ENCODE measurements at places on chromosomes 1 and 21.

GRCh38 chr1:74245168-74245772 lies 10.1 kb downstream of the TNNI3K start:
- DNase-seq, result no peak

GRCh38 chr1:18536356-18536755 lies 55.6 kb downstream of the KLHDC7A start:
- DNase-seq, result no peak

DNA sequence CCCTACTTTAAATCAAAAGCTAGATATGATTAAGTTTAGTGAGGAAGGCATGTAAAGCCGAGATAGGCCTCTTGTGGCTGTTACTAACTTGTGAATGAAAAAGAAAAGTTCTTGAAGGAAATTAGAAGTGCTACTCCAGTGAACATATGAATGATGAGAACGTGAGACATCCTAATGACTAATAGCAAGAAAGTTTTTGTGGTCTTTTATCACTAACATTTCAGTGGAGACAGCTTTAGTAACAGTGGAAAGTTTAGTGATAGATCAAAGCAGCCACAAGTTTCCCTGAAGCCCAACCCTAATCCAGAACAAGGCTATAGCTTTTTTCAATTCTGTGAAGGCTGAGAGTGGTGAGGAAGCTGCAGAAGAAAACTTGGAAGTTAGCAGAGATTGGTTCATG lies 73.6 kb upstream of the LRRC8B start:
- DNase-seq, result no peak

DNA sequence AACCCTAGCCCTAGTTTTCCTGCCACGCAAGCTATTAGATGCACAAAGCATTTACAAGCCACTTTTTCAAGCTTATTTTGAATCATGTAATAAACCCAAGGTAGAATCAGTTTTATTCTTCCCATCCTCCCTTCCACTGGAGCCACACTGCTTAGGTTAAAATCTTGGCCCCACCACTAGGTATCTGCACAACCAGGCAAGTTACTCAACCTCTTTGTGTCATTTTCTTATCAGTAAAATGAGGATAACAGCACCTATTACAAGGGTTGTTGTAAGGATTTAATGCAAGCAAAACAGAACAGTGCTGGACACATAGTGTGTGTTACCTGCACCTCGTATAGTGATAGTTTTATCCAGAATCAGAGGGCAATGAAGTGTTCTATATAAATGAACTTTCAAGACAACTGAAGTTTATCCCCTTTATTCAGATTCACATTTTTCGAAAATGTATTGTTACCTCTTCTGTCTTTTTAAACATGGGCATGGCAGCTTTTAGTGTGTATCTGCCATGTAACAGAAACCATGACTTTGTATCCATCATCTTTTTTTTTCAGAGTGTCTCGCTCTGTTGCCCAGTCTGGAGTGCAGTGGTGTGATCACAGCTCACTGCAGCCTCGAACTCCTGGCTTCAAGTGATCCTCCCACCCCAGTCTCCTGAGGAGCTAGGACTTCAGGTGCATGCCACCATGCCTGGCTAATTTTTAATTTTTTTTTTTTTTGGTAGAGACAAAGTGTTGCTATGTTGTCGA lies 17.2 kb upstream of the TTC39A start:
- DNase-seq, result no peak

- DNase-seq, result no peak
These were observed 32.6 kb downstream of the PDPN start for GRCh38 chr1:13616234-13616633.

- no peak for DNase-seq
These were observed 112.6 kb downstream of the PAX7 start for GRCh38 chr1:18743233-18743632.

GRCh38 chr1:24018611-24019580 lies 38.8 kb upstream of the SRSF10 start:
- peak; percentile 77 for DNase-seq

DNA sequence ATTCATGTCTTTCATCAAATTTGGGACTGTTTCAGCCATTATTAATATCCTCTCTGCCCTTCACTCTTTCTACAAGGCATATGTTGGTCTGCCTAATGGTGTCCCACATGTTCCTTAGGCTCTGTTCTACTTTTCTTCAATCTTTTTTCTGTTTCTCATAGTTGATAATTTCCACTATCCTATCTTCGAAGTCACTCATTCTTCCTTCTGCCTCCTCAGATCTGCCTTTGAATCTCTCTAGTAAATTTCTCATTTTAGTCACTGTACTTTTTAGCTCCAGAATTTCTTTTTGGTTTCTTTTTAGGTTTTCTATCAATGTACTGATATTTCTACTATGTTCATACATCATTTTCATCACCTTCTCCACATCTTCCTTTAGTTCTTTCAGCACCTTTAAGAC lies 20.0 kb upstream of the NIBAN1 start:
- DNase-seq, result no peak

- DNase-seq, result peak; percentile 11
These were observed 60.8 kb downstream of the ZNF684 start for GRCh38 chr1:40592107-40592803.

DNA sequence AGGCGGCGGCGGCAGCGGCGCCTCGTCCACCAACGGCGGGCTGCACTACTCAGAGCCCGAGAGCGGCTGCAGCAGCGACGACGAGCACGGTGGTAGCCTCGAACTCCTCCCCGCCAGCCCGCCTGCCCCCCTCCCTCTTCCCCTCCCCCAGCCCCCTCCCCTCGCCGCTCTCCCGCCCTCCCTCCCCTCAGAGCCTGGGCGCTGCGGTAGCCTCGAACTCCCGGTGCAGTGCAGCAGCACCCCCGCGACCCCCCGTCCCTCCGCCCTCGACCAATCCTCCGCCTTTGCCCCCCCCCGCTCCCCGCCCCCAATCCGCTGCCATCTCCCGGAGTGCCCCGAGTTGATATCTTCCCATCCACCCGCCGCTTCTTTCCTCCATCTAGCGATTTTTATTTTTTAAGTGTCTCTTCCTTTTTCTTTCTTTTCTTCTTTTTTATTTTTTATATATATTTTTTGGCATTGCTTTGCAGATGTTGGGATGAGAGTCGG lies 516 bp downstream of the RCOR3 start:
- peak; percentile 75 for DNase-seq

- no peak for DNase-seq
These were observed 122.2 kb upstream of the VAMP3 start for GRCh38 chr1:7648761-7649384.

GRCh38 chr1:14597343-14598006 lies 1.0 kb upstream of the KAZN start:
- no peak for DNase-seq

DNA sequence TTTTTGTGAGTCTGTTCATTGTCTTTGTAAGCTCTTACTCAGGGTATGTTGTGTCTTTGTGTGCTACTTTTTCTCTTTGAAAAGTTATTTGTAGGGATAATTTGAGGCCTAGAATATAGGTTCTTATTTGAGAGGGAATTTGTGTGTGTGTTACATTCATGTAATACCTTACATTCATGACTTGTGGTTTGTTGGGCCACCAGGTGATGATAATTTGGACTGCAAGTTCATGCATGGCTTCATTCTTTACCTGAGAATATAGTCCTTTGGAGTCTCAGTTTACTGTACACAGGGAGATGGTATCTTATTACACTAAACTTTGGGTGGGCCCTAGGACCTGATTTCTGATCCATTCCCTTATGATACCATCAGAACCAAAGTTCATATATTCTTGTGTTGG lies 51.8 kb upstream of the FASLG start:
- DNase-seq, result no peak

DNA sequence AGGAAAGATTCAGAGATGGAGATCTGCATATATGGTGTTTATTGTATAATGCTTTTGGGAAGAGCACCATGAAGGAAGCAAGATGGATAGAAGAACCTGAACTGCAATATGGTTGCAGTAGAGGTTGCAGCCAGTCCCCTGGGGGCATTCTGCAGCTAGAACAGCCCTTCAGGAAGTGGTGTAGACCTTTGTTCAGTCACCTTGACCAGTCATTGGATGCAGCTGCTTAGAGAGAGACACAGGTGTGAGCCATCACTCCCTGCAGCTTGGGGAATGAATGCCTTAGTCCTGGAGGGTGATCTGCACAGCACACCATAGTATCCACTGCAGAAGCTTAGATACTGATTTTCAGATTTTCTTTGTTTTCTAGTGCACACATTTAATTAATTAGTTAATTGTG lies 42.3 kb downstream of the NEK7 start:
- no peak for DNase-seq

- DNase-seq, result no peak
These were observed 185.8 kb upstream of the CHODL start for GRCh38 chr21:18058731-18059398.

DNA sequence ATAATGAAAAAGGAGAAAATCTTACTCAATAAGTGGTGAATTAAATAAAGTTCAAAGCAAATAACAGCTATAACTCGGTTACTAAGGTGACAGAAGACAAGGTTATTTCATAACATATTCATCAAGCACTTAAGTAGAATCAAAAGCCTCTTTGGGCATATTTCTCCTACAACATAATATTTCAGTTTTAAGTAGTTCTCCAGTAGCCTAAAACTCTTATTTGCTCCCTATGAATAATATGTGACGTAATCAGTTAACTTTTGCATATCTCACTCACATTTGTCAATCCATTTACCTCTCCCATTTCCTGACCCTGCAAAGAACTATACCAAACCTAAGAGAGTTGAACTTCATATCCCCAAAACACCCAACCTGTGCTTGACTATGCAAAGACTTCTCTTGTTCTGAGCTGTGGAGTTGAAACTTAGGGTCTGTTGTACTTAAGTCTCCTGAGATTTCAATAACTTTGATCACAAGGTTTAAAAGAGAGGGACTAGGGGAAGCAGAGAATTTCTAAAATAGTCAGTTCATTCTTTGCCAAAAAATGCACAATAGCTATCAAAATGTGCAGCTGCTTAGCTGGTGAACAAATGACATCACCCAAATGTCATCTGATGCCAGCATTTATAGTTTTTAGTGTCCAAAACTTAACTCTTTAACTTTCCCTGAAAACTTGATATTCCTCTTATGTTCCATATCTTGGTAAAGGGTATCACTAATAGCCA lies 37.2 kb downstream of the TTLL7 start:
- DNase-seq, result peak; percentile 73

DNA sequence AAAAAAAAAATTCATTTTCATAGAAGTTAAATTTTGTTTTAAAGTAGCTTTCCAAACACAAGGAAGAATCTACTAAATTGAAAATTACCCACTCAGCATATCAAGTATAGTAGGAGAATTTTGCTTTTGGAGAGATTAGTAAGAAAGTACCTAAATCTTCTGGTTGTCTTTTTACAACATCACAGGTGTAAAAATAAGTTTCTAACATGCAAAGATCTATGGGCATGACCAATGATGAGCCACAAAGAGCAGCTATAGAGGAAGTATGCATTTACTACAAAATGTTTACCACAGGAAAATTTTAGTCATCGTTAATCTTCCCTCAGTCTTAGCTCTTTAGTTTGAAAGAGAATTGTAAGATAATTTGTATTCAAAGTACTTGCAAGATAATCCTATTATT lies 28.1 kb downstream of the ANGPTL3 start:
- no peak for DNase-seq

GRCh38 chr1:225465793-225466517 lies 38.1 kb upstream of the LBR start:
- no peak for DNase-seq

GRCh38 chr1:178619042-178619927 lies 105.8 kb upstream of the RALGPS2 start:
- DNase-seq, result no peak

DNA sequence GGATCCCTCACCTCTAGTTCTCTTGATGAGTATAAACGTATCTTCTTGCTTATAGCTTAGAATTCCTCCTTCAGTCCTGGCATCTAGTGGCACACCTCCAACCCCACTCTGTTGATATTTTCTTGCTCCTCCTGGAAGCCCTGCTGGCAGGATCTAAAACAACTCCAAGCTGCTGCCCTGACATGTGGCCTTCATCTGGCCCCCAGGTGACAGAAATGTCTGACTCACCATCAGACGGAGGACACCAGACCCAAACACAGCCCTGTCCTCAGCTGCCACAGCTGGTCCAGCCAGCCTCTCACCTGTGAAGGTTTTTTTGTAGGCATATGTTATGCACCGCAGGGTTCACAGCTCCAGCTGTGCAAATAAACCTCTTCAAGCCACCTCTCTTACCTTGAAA lies 53.4 kb downstream of the KRTAP19-8 start:
- DNase-seq, result no peak

DNA sequence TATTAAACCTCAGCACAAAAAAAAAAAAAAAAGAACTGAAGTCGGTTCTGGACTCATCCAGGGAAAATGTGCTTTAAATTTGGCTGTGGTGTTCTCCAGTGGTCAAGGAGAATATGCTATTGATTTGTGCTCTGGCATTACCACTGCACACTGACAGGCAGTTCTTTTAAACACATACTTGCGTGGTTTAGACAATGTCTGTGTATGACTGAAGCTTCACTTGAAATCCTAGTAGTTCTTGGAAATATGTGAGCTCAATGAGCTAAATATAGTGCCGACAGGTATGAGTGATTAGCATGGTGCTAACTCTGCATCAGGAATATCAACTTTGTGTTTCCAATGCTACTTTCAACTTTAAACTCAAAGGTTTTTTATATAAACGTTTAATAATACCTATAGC lies 415.6 kb downstream of the SMYD3 start:
- DNase-seq, result no peak

DNA sequence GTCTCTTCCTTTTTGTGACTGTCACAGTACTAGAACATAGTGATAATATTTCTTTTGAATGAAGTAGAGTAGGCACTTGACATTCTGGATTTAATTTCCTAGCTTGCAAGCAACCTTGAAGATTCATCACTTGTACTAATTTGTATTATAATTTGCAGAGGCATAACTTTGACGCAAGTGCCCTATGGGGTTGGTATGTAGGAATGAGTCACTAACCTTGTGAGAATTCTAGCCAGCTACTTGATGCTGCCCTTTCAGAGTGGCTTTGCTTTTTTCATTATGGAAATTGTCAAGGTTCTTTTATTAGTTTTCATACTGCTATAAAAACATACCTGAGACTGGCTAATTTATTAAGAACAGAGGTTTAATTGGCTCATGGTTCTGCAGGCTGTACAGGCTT lies 13.7 kb upstream of the DPH5 start:
- no peak for DNase-seq

GRCh38 chr1:91750398-91750996 lies 135.5 kb downstream of the TGFBR3 start:
- no peak for DNase-seq

DNA sequence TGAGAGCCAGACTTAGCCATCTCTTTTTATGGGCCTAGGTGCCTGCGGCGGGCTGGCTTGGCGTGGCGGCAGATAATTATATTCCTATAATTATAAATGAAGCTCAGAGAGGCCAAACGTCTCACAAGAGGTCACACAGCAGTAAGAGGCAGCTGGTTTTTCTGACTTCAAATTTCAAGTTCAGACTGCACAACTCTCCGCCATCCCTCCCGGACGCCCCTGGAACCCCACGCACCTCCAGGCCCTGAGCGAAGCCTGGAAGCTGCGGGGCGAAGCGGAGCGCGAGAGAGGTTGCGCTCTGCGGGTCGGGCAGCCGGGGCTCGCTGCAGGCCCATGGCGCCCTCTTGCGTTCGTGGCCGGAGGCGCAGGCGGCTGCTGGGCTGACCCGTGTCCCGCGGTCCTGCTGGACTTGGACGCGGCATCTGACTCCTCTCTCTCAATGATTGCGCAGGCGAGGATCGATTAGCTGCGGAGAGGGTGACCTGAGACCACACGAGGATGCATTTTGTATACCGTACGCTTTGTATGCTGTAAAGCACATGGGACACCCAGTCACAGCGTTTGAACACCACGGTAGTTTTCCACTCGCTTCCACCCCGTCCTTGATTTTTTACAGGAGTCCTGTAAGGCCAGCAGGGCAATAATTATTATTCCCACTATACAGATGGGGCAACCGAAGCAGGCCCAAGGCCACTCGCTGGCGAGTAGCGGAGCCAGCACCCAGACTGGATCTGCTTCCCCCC lies 272.7 kb downstream of the FOXD2 start:
- DNase-seq, result no peak

GRCh38 chr1:245580651-245581050 lies 425.9 kb downstream of the KIF26B start:
- DNase-seq, result no peak

Measured in putamen (tissue), 1 donor.